Astrocyte of the cerebellum (primary cell): ENCODE measurements at places on chromosomes 16 and 17.

- peak; percentile 27 for DNase-seq
Observed at GRCh38 chr17:43945074-43945829, 3.0 kb upstream of the PPY start.

DNA sequence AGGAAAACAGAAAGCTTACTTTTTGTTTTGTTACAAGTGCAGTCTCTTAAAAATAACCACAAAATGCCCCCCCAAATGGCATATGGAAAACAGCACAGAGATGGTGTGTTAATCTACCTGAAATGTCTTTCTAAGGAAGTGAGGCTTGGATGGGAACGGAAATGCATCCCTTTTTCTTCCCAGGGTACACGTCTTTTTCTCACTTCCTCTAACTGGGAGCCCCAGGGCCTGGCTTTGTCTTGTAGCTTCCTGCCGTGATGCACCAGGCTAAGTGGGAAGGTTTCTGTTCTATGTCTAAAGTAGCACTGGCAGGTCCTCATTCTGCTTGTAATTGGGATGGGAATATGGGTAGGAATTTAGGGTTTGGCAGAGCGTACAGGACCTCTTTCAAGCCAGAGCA, 52.5 kb upstream of the CACNG3 start:
- DNase-seq: no peak

DNA sequence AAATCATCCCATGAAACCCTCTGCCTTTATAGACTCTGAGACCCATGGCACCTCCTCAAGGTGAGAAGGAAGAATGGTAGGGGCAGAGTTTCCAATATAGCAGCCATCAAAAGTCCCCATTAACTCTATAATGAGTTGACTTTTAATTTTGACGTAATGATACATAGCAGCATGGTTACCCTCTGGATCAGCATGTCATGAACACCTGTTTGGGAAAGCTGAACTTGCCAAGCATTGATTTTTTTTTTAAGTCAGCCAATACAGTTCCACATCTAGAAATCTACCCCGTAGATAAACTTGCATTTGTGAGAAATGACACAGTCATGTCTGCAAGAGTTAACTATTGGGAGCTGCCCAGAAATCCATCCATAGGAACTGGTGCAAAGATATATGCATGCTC, 191.8 kb downstream of the TMEM114 start:
- DNase-seq: no peak

DNA sequence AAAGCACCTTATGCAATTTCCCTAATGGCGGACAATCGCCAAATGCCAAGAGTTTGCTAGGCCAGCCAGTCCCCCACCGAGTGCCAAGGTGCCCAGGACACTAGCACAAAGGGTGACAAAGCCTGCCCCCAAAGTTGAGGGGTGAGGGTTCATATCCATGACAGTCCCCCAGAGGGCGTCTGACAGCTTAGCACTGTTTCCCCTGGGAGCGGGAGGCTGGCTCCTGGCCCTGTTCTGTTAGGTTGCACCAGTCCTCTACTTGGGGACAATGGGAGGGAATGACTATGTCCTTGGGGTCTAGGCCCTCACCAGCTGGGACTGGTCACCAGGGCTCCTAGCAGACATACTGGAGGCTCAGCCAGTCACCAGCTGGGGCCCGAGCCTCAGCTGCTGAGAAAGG, 66.9 kb downstream of the MYO18A start:
- DNase-seq: no peak

- DNase-seq: no peak
Observed at GRCh38 chr17:80770881-80771611, 220.6 kb upstream of the CHMP6 start.

- DNase-seq: no peak
Observed at GRCh38 chr16:977081-977701, 4.4 kb upstream of the SOX8 start.

GRCh38 chr17:30801671-30802070, 22.8 kb downstream of the CRLF3 start:
- no peak for DNase-seq

DNA sequence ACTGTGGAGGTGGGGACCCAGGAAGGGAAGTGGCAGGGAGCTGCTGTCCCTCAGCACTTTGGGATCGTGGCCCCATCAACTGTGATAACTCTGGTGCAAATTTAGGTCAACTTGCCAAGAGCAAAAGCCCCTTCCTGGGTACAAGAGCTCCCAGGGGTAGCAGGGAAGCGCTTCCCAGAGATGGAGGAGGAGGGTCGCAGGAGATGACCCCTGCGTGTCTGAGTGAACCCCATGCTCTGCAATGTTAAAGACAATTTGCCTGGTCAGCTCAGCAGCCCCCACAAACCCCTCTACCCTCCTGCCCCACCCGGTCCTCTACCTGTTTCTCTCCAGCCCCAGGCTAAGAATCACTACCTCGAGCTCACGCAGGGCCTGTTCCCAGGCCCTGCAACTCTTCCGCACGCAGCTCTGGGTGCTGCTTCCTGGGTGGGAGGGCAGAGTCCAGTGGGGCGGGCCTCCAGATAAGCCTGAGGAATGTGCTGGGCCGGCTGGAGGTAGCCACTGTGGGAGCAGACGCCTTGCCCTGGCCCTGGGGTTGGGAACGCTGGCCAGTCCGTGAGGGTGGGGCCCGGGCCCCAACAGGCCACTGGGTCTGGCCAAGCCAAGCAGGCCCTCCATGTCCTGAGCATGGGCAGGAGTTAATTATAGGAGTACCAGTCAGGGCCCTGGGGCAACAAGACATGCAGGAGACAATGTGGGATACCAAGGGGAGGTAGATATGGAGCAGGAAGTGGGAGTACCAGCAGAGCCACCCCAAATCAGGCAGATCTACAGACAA, 6.1 kb downstream of the DOK4 start:
- no peak for DNase-seq

GRCh38 chr16:67608364-67608763, 36.6 kb upstream of the CARMIL2 start:
- DNase-seq: no peak

- DNase-seq: no peak
Observed at GRCh38 chr17:73625991-73626673, 18.1 kb downstream of the SDK2 start.

GRCh38 chr16:11092788-11093571, 148.6 kb downstream of the CLEC16A start:
- no peak for DNase-seq

GRCh38 chr17:82560802-82561428, 41.4 kb downstream of the FOXK2 start:
- DNase-seq: no peak

- DNase-seq: no peak
Observed at GRCh38 chr17:43550754-43551153, 4.6 kb upstream of the ETV4 start.

GRCh38 chr17:51234162-51234561, 25.7 kb downstream of the MBTD1 start:
- DNase-seq: no peak

- peak; percentile 72 for DNase-seq
Observed at GRCh38 chr17:28807925-28808634, 34.5 kb downstream of the FAM222B start.

DNA sequence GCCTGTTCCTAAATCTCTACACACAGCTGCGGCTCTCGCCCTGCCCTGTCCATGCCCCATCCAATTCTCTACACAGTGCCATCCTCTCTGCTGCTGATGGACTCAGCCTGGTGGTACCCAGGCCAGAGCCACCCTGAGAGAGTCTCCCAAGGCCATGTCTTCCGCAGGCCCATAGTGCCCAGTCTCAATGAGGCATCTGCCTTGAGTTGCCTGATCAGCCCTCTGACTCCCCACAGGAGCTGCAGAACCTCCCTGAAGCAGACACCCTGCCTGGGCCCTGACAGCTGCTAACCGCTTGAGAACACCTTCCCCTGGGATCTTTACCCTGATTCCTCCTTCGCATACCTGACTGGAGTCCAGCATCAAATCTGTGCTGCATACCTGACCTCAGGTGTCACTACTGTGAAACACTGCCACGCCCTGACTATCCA, 13.3 kb downstream of the TSPOAP1 start:
- DNase-seq: no peak

- no peak for DNase-seq
Observed at GRCh38 chr17:72614871-72615626, 477.4 kb downstream of the SLC39A11 start.

DNA sequence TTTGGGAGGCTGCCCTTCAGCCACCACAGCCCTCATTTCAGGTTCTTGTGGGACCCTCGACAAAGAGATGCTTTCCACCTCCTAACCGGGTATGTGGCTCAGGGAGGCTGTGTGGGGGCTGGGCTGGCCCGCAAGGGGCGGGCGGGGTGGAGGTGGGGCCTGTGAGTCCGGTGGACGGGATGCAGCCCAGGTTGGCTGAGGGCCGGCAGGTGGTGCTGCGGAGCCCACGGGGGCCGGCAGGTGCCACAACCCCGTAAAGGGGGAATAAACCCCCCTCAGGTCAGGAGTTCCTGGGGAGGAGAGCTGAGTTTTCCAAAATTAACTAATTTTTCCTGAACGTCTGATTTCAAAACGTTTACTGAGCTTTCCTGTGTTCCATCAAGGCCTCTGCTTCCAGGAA, 4.9 kb upstream of the CIAO3 start:
- no peak for DNase-seq

- DNase-seq: no peak
Observed at GRCh38 chr17:77923135-77923534, 35.4 kb upstream of the TNRC6C start.

- DNase-seq: no peak
Observed at GRCh38 chr17:37699285-37699973, 45.4 kb downstream of the HNF1B start.

DNA sequence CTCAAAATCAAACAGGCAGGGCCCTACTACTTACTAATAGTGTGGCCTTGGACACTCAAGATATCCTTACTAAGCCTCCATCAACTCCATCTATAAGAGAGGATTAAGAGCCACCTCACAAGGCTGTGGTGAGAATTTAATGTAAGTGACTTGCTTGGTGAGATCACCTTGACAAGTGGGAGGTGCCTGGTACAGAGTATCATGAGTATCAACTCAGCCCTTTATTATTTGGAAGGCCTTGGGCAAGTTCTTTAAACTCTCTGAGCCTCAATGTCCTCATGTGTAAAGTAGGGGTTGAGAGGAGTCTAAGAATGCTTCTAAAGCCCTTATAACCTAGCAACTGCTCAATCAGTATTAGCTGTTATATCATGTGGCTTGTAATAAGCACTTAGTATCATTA, 15.0 kb downstream of the THUMPD1 start:
- DNase-seq: no peak

DNA sequence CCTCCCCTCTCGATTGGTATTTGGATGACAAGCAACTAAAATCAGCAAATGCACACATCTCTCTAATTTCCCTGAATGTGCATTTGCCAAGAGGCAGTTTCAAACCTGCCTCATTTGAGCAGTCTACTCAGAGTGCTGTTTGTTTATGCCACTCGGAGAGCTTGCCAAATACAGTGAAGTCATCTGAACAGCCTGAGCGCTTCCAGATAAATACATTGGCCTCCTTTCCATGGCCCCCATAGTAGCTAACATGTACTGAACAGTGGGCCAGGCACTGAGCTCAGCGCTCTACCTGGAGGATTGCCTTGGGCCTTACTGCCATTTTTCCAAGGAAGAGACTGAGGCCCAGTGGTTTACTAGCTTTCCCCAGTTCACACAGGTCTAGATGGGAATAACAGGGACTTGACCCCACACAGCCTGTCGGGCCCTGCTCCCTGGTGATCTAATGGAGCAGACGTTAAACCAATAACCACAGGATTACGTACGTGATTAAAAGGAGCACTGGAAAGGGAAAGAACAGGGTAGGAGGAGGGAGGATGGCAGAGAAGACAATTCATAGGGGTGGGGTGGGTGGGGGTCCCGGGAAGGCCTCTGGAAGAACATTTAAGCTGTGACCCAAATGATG, 18.7 kb upstream of the ANKRD40CL start:
- peak; percentile 48 for DNase-seq

DNA sequence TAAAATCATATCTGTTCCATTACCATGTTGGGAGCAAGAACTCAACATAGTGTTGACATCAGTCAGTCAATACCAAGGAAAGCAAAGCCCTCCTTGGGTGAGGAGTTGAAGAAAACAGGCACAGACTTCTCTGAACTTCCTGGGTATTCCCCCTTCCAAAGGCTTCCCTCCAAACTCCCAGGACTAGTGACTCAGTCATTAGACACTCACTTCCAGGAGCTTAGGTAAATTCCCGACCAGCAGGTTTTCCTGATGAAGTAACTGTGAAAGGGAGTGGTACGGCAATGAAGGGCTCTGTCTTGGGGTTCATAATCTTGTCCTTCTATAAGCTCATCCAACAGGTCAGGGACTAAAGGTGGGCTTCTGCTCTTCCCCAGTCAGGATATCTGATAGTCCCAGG, 293.8 kb upstream of the AXIN2 start:
- DNase-seq: no peak

DNA sequence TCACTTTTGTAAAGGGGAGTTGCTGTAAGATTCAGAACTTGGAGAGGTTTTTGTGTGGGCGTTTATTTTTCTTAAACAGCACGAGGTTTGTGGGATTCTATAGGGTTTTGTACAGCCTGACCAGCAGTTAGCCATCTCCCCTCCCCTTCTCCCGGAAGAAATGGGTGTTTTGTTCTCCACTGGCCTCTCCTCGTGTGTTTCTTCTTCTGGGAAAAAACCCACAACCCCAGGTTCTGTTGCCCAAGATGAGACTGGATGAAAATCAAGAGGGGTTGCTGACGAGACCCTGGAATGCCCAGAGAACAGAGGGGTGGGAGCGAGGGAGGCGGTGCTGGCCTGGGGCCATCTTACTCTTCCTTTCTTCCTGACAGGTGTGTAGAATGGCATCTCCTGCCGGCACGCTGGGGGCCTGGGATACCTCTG, 186.1 kb downstream of the MSI2 start:
- no peak for DNase-seq

DNA sequence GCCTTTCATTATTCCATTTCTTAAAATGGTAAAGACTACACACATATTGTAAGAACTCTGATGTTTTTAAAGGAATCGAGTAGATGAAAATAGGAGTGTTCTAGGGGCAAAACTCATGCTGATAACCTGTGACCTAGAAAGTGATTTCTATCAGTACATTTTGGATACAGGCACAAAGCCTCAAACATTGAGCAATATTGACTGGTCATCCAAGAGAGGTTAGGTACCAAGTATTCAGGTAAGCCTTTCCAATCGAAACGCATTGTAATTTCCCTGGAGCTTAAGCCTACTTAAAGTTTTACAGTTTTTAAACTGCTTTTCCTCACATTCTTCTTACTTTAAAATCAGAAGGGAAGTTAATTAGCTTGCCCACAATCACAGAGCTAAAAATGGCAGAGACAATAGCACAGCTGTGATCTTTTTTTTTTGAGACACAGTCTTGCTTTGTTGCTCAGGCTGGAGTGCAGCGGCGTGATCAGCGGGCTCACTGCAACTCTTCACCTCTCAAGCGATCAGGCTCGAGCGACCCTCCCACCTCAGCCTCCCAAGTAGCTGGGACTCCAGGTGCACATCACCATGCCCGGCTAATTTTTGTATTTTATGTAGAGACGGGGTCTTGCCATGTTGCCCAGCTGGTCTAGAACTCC, 3.3 kb downstream of the GOT2 start:
- no peak for DNase-seq

DNA sequence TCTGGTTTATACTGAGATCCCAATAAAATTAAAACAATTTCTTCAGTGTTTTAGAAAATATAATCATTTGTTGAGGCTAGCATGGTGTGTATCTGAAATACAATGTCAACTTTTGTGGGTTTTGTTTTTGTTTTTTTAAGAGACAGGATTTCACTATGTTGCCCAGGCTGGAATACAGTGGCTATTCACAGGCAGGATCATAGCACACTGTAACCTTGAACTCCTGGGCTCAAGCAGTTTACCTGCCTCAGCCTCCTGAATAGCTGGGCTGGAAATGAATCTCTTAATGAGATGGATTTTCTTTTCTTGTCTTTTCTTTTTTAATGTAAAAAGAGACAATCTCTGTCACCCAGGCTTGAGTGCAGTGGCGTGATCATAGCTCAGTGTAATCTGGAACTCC, 12.1 kb downstream of the DDX42 start:
- no peak for DNase-seq

- DNase-seq: no peak
Observed at GRCh38 chr17:35073183-35073790, 9.8 kb upstream of the RFFL start.
